ENCODE measurements at places on chromosomes 7 and 10.

- DNase-seq = no peak
Measured at GRCh38 chr10:68489919-68490318, 18.1 kb upstream of the DNA2 start.

- DNase-seq = no peak
Measured at GRCh38 chr10:119652361-119652730, 1.2 kb downstream of the BAG3 start.

DNA sequence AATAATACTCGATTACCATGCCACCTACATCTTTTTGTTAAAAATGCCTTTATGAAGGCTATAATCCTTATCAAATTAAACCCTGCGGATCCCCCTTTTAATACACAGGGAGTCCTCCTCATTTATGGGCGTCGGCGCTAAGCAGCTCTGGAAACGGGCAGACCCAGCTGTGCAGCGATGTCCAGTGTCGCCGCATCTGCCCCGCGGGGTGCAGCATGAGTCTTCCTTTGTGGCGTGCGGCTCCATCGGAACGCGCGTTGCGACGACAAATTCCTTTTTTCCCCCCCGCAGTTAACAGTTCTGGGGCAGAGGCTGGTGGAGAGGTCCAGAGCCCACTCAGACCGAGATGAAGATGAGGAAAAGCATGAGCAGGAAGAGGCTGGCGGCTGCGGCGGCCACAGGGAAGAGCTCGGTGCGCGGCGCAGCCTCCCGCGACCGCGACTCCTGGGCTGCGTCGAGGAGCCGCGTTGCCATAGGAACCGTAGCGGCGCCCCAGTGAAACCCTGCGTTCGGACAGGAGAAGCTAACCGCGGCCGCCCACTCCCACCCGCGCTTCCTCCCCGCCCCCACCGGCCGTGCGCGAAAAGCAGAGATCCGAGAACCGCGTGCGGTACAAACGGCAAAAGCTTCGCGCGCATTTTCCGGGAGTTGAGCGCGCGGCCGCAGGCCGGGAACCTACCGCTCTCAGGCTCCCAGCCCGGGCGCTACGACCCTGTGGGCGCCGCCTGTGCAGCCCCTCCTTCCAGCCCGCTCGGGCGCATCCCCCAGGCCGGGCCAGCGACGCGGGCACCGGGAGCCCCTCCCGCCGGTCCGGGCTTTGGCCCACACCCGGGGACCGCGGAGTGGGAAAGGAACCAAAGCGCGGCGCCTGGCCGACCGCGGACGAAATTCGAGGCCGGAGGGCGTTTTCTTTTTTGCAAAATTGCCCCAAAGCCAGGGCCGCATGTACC is 130.6 kb downstream of the SPAG6 start:
- peak; percentile 50 for DNase-seq

DNA sequence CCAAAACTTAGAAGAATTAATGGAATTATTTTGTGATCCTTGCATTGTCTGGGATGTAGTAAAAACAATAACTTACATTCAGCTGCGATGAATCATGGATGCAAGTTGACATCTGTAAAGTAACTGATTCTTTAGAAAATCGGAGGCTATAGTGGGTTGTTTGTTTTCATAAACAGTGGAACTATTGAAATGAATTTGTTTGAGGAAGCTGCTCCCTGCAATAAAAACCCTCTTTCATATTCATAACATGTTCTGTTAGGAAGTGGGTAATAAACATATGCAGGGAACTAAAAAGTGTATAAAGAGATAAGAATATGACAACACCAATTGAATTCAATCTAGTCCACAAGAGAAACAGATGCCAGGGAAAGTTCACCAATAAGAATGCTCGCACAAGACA is 53.6 kb downstream of the AGMO start:
- DNase-seq = peak; percentile 61

- peak; percentile 65 for DNase-seq
Measured at GRCh38 chr10:621981-622740, 67.3 kb downstream of the DIP2C start.

DNA sequence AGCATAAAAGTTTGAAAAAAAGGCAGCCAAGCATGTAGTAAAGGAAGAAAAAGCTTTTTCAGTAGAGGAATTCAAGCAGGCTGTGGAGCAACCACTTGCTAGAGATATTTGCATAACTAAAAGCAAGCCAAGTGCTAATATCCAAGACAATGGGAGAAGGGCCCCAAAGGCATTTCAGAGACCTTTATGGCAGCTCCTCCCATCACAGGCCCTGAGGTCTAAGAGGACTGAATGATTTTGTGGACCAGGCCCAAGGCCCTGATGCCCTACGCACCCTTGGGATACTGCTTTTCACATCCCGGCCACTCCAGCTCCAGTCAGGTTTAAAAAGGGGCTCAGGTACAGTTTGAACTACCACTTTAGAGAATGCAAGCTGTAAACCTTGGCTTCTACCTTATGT is 261.7 kb upstream of the SEMA3C start:
- no peak for DNase-seq

DNA sequence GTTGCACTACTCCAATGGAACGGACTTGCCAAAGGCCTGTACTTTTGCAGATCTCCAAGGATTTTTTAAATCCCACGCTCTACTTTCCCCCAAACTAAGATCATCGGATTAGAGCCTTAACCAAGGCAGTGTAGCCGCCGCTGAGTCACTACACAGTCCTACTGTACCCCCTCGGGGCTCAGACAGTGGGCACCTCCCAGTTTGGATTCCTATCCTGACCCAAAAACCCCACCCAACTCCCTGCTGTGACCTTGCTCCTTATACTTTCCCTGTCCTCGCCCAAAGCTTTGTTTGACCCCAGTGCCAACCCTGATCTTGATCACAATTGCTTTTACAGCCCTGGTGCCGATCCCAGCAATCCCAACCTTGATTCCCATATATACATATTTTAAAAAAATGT is 17.5 kb upstream of the PLAU start:
- DNase-seq = no peak

DNA sequence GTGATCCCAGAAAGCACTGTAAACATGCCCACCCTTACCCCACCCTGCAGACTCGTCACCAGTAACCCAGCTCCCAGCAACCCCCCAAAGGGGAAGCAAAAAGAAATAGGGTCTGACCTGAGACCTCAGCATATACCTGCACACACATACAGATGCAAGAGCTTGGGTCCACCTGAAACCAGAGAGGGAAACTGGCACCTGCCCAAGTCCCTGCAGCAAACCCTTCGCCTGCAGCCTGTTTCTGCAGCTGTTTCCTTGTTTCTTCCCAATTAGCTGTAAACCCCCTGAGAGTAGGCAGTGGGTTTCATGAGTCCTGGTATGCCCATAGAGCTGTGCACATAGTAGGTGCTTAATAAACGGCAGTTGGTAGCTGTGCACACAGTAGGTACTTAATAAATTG is 140.5 kb downstream of the FGFR2 start:
- DNase-seq = no peak

DNA sequence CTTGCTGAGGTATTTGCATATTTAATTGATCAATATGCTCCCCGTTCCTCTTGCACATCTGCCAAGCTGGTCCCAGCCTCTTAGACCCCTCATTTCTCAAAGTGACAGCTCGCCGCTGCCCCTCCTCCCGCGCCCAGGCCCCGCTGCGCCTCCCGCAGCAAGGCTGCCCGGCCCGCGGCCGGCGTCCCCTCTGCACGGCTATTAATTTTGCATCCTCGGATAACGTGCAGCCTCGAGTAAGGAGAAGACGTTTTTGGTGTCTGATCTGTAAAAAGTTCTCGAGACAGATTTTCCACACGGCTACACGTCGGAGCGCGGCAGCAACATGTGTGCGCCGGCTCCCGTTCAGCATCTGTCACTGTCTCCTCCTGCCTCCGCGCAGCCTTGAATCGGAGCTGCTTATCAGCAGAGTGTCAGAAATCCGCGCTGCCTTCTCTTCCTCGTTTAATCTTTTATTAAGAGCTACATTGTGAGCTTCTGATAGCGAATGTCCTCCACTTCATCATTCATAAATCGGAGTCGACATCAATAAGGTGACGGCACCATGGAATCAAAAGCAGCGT is 65.3 kb downstream of the EBF3 start:
- DNase-seq = no peak

DNA sequence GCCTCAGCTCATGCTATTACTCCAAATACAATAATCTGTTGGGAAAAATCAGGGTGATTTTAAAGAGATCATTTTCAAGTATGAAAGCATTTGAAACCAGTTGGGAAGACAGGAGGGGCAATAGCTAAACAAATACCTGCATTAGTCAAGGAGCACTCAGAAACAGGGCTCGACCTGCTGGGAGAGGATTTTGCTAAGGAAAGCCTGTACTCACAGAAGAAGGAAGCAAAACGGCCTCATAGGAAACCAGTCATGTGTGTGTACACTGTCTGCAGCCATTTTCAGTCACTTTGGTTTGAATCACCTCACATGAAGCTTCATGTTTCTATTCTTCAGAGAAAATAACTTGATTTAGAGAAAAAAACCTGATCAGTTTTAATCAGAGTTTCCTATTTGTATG is 38.6 kb downstream of the FZD1 start:
- DNase-seq = no peak

DNA sequence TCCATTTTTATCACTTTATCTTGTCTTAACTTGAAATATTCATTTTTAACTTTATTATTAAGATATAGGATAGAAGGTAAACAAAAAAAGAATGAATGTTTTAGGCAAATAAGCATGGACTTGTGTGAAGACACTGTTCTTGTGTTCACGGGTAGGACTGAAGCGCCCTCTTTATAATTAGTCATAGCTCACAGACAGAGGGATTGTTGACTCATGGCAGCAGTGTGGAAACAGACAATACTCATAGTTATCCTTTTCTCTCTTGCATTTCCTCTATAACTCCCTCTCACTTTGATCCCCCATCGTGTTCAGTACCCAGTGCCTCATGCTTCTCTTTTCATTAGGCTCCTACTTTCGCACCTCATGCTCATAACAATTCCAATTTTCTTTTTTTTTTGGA is 731.8 kb downstream of the PHTF2 start:
- peak; percentile 73 for DNase-seq

- DNase-seq = no peak
Measured at GRCh38 chr10:13829790-13830189, 243.0 kb downstream of the PRPF18 start.

- DNase-seq = no peak
Measured at GRCh38 chr10:122170802-122171201, 100.3 kb upstream of the BTBD16 start.

GRCh38 chr7:142750321-142750938 is 1.2 kb downstream of the PRSS1 start:
- DNase-seq = no peak

- no peak for DNase-seq
Measured at GRCh38 chr7:113891828-113892227, 27.0 kb downstream of the PPP1R3A start.

- DNase-seq = no peak
Measured at GRCh38 chr7:2709553-2710285, 21.7 kb downstream of the AMZ1 start.

DNA sequence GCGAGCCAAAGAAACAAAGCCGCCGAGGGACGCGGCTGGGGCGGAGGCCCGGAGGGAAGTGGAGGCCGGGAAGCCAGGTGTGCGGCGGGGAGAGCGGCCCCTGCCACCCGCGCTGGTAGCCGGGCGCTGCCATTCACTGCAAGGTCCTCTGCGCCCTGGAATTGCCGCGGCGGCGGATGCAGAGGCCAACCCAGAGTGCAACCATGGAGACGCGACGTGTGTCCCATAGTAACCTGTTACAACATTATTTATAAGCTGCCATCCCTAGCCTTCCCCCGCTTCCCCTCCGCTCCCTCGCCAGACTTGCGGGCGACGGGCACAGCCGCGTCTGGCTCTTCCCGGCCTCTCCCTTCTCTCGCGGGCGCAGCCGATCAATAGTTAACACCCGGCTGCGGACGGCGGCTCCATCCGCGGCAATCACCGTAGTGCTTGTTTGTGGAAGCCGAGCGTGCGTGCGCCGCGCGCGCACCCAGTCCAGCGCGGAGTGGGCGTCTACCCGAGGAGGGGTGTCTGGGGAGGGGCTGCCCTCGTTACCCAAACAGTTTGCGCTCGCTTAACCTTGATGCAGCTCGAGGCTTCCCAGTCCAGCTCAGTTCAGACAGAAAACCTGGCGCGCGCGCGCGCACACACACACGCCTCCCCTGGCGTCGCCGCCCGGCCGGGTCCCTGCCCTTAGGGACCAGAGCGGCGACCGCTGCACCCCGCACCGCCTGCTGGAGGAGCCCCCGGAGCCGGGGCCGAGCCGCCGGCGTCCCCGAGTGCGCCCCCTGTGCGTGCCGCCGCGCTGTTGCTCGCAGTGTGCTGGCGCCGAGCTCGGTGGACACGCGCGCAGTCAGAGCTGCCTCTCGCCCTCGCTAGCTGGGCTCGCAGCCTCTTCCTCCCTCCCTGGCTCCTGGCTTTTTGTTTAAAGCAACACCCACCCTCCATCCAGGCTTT is 165.4 kb upstream of the DPP6 start:
- peak; percentile 2 for DNase-seq

GRCh38 chr10:73865459-73866442 is 8.6 kb downstream of the CAMK2G start:
- no peak for DNase-seq
